ENCODE measurements at places on chromosomes 3 and 15.

- no peak for DNase-seq
These were observed 793 bp upstream of the FANCD2 start for GRCh38 chr3:10025205-10026083.

DNA sequence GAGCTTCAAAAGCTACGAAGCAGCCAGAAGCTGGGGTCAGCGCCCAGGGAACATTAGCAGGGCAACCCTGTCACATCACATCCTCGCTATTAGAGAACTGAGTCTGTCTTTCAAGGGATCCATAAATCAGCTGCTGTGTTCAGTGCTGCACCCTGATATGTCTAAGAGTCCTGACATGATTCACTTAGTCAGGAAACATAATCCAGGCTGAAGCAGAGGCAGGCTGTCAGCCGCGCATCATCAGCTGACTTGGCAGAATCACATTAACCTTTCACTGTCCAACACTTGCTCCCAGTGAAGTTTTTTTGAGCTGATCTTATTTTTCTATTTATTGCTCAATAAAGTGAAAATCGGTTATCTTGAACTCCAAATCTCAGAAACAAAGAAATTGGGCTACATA, 23.5 kb downstream of the MYH15 start:
- no peak for DNase-seq

DNA sequence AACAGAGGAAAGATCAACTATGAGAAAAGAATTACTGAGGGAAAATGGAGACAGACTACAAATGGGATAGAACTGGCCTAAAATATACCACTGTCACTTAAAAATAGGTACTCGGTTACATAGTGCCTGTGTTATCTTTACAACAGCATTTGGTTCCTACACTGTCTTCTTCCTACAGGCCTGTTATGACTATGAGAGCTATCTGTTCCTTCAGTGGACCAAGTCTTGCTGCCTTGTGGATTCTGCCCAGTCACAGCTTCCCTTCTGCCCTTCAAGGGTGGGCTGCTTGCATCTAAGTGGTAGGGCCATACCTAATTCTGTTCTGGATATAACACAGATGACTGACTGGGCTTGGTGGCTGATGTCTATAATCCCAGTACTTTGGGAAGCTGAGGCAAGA, 13.8 kb upstream of the ARHGEF3 start:
- no peak for DNase-seq

DNA sequence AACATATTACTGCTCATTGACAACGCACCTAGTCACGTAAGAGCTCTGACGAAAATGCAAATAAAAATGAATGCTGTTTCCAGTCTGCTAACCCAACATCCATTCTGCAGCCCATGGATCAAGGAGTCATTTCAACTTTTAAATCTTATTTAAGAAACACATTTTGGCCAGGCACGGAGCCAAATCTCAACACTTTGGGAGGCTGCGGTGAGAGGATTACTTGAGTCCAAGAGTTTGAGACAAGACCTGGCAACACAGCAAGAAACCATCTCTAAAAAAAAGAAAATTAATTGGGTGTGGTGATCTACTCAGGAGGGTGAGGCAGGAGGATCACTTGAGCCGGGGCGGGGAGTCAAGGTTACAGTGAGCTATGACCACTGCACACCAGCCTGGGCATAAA, 22.4 kb upstream of the TM4SF19 start:
- no peak for DNase-seq

- no peak for DNase-seq
These were observed 54.5 kb upstream of the CHRNA7 start for GRCh38 chr15:31975830-31976229.

- DNase-seq: no peak
These were observed 20.9 kb upstream of the TEX9 start for GRCh38 chr15:56344336-56344735.

- DNase-seq: peak; percentile 14
These were observed 596 bp upstream of the LIMD1 start for GRCh38 chr3:45593708-45594601.

- DNase-seq: no peak
These were observed 109.7 kb downstream of the MFSD1 start for GRCh38 chr3:158911586-158911985.

GRCh38 chr3:137812023-137812422, 47.9 kb downstream of the SOX14 start:
- no peak for DNase-seq

- peak; percentile 16 for DNase-seq
These were observed 244.1 kb downstream of the SLCO3A1 start for GRCh38 chr15:92097474-92098178.

GRCh38 chr3:102114264-102114979, 265.1 kb downstream of the NFKBIZ start:
- DNase-seq: no peak

DNA sequence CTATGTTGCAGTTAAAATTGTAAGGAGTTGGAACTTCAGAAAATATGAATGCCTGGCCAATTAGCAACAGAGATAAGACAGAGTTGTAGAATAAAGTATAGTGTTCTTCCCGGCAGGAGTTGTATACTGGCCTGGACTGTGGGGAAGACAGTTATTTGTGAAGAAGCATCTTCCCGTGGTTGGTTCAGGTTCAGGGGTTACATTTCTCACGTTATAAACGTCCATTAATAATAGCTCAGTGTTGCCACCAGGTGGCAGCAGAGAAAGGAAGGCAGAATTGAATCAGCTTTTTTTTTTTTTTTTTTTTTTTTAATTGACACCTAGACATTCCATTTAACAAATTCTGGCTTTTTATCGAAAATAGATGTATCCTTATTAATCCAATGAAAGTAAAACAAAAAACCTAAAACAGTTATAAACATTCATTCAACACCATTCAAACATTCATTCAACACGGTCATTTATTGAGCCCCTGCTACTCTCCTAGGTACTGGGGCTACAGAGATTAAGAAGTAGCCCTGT, 66.4 kb upstream of the NR2E3 start:
- peak; percentile 31 for DNase-seq

GRCh38 chr15:33242669-33243191, 48.2 kb upstream of the FMN1 start:
- DNase-seq: no peak

GRCh38 chr15:30885814-30886213, 17.9 kb upstream of the FAN1 start:
- DNase-seq: no peak

- no peak for DNase-seq
These were observed 56.5 kb upstream of the TMEM115 start for GRCh38 chr3:50415816-50416215.

DNA sequence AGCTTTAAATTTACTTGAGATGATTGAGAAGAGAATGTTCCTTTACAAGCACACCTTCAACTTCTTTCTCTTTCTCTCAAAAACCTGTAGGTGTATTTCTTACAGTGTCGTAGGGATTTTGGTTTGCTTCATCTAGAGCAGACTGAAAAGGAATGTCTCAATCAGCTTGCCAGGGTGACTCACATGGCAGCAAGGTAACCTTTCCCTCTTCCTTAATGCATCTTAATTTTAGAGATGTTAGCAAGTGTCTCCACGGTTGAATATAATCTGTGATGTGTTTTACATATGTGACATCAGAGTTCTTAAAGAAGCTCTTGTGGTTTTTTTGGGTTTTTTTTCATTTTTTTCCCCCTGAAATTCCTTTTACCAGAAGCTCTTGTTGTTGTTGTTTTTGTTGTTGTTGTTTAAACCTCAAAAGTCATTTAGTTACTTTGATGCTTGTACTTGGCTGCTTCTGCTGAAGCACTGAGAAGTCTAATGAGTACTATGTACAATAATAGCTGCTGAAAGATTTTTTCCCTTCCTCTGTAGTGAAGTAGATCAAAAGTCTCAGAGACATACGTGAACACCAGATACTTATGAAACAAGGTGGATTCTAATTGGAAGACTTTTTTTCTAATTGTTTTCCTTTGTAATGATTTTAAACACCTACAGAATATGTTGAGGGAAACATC, 83.1 kb downstream of the RETNLB start:
- DNase-seq: no peak
